SJSA1 (cell line): ENCODE measurements at places on chromosomes 2 and 18. TPM values are rescaled to one million over a fixed set of nuclear protein-coding genes. Genes with fewer than 3 reads are reported as not detected.

Gene HRH4
- total RNA-seq, result not detected in 2 replicates

Gene LYG1
- total RNA-seq, result 0.37 TPM in 1 of 2 replicates, not detected in the other

- no peak overlapping the region for H3K4me3 ChIP-seq
- H3K27ac ChIP-seq, result no peak overlapping the region
- DNase-seq, result no peak
- peaks cover 98% of the 10 kb centered on the region for H3K36me3 ChIP-seq
- peaks cover 19% of the 10 kb centered on the region for H3K4me1 ChIP-seq
- no peaks in the 10 kb centered on the region for H3K27me3 ChIP-seq
These were observed 148.0 kb downstream of the SMAD7 start for GRCh38 chr18:48802543-48803290.

Gene RNF125
- total RNA-seq, result not detected in 2 replicates

DNA sequence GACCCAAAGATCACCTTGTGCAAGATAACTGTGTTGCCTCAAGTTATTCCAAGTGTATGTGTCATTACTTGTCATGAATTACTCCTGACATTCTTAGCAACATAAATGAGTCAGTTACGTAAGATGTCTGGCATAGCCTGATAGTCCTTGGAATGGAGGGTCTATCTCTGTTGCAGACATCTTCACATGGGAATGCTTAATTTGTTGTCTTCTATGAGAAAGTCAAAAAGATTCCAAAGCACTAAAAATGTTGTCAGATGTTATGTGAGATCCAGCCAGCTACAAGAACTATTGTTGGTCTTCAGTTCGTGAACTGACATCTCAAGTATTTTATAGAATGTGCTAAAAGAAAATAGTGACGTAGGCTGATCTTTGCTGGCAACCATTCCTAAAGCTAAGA, 178.2 kb upstream of the RASGRP3 start:
- H3K36me3 ChIP-seq, result no peaks in the 10 kb centered on the region
- no peaks in the 10 kb centered on the region for H3K27me3 ChIP-seq
- no peak overlapping the region for H3K27ac ChIP-seq
- no peaks in the 10 kb centered on the region for H3K4me1 ChIP-seq
- no peak overlapping the region for H3K4me3 ChIP-seq

DNA sequence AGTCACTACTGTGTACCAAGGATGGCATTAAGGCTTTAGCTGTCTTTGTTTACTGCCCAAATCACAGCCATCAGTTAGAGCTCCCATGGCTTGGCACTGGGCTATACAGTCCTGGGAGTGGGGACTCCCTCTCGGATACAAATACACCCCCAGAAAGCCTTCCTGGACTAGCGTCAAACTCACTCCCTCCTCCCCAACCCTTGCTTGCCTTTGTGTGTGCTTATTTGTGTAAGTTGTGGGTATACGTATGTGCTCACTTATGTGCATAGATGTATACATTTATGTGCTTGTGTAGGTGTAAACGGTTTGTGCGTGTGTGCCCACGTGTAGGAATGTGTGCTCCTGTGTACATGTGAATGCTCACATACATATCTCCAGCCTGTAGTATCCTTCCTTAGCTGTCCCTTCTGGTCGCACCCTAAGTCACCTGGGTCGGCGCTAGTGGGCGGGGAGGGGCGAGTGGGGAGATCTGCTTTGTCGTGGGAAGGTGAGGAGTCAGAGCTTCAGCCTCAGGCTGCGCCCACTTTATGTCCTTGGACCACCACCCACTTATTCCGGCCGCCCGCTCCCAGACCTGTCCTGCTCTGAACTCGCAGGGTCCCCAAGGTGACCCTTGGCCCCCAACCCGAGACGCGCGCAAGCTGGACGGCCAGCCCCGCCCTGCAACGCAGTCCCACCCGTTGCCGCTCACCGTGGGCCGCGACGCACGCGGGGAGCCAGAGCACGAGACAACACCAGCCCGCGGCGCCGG, 461 bp downstream of the PRADC1 start:
- H3K4me1 ChIP-seq, result peaks cover 18% of the 10 kb centered on the region
- H3K4me3 ChIP-seq, result peak overlapping the region; percentile 78
- no peaks in the 10 kb centered on the region for H3K27me3 ChIP-seq
- no peak overlapping the region for H3K27ac ChIP-seq
- peaks cover 39% of the 10 kb centered on the region for H3K36me3 ChIP-seq
- no peak for DNase-seq

Gene UGT1A5
- total RNA-seq, result not detected in 2 replicates

GRCh38 chr2:173149491-173149890, 73.8 kb downstream of the MAP3K20 start:
- H3K36me3 ChIP-seq, result peaks cover 11% of the 10 kb centered on the region; the same call in 1 of the 2 replicates
- peaks cover 54% of the 10 kb centered on the region for H3K4me1 ChIP-seq
- no peaks in the 10 kb centered on the region for H3K27me3 ChIP-seq

Gene RBM43
- 1.7 and 3.7 TPM in 2 replicates for total RNA-seq

DNA sequence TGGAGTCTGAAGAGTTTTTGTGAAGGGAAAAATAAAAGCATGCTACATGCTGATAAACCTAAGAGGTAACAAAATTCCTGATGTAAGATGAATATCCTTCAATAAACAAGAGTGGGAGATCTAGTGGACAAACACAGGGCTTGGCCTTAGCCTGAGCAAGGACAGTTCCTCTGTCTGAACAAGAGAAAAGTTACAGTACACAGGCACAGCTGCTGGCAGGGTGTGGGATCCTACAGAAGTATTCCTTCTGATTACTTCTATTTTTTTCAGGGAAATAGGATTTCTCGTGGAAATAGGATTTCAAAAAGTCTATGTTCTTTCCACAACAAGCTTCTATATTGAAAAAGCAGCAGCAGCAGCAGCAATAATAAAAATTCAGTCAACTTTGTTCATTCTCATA, 54.1 kb downstream of the NBAS start:
- peaks cover 37% of the 10 kb centered on the region for H3K36me3 ChIP-seq

DNA sequence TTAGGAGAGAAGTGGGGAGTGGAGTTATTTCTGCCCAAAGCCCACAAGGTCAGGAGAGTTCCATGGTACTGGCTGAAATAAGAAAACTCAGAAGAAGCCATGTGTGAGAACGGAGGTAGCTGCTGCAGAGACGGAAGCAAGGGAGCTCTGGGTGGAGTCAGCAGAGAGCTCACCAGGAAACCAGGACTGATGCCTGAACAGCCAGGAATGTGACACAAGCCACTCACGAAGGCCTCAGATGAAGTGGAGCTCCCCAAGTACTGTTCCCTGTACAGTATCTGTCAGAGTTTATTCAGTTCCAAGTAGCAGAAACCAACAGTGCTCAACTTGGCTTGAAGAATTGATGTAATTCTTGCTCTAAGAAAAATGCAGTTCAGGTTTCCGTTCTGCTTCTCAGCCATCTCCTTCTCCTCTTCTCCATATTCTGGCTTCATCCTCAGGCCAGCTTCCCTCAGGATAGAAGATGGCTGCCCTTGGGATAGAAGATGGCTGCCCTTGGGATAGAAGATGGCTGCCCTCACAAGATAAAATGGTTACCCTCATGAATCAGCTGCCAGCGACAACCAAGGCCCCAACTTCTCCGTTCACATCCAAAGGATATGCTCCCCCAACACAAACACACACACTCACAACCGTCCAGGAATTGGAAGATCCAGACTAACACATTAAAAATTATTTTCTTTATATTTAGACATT, 117.4 kb upstream of the SH3BP4 start:
- no peak overlapping the region for H3K4me3 ChIP-seq
- no peaks in the 10 kb centered on the region for H3K27me3 ChIP-seq
- no peaks in the 10 kb centered on the region for H3K36me3 ChIP-seq
- no peak for DNase-seq
- no peak overlapping the region for H3K27ac ChIP-seq
- H3K4me1 ChIP-seq, result peaks cover 22% of the 10 kb centered on the region

Gene FOXI3
- not detected in 2 replicates for total RNA-seq

DNA sequence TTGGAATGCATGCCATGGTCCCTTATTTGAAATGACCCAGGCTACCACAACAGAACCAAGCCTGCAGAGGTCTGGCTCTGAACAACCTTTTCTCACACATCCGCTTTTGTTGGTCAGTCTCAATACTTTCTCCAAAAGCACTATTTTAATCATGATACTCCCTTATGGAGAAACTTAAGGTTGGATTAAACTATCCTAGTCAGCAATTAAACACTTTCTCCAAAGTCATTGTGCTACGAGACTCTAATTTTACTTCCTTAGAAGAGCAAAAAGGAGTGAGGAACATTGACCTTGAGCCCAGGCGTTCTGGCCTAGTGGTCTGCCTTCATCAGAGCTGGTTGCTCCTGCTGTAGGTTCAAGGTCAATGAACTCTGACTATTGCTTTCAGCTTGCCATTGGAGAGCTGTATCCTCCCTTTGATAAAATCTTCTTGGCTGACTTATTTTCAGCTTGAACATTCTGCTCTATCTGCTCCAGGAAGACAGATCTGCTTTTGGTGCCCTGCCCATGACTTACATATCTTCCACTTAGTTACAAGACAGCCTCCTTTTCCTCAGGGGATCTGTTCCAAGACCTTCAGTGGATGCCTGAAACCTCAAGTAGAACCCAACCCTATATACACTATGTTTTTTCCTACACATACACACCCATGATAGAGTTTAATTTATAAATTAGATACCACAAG, 91.2 kb downstream of the NCKAP5 start:
- H3K27ac ChIP-seq, result no peak overlapping the region
- H3K36me3 ChIP-seq, result no peaks in the 10 kb centered on the region
- H3K4me1 ChIP-seq, result no peaks in the 10 kb centered on the region
- H3K4me3 ChIP-seq, result no peak overlapping the region
- no peaks in the 10 kb centered on the region for H3K27me3 ChIP-seq

DNA sequence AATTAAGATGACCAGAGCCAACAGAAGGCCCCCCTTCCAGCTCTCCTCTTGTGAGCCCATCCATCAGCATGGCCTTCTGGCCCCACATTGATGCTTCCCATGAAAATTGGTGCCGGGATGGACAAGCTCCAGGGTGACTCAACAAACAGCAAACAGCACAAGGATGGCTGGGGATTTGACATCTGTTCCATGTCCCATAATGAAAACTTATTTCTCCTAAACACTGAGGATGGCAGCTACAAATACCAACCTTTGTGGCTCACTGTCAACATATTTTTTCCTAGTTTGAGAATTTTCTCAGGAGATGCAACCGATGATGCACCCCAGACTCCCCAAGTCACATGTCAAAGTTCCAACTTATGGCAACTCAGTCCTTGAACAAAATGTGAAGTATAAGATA, 169.6 kb upstream of the SIX2 start:
- no peak for DNase-seq
- no peak overlapping the region for H3K4me3 ChIP-seq
- no peaks in the 10 kb centered on the region for H3K27me3 ChIP-seq
- H3K27ac ChIP-seq, result no peak overlapping the region
- no peaks in the 10 kb centered on the region for H3K36me3 ChIP-seq

DNA sequence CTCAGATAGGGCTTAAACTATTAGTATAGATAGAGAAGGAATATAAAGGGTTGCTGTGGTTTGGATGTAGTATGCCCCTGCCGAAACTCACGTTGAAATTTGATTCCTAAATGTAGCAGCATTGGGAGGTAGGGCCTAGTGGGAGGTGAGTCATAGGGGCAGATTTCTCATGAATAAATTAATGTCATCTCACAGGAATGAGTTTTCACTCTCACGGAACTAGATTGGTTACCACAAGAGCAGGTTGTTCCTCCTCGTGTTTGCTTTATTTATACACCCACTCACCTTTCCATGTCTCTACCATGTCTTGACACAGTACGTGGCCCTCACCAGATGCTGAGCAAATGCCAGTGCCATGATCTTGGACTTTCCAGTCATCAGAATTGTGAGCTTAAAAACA, 218.2 kb downstream of the RBM43 start:
- no peaks in the 10 kb centered on the region for H3K36me3 ChIP-seq

Gene DCC
- not detected in 2 replicates for total RNA-seq
